ENCODE measurements at places on chromosomes 12 and 14.

DNA sequence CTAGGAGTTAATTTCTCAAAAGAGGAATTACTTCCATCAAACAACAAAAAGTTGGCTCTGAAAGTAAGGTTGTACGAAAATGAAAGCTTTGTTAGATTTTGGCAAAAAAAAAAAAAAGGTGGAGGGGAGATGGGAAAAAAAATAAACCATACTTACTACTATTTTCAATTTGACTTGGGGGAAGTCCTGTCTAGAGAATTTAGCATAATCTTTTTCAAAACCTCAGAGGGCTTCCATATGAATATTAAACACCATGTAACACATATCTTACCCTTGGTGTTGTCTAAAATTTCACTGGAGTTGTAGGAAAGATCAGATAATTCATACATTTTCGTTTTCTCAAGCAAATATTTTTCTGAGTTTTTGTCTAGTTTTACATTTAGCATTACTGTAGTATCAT, 17.5 kb downstream of the GRIP1 start:
- DNase-seq, result no peak

DNA sequence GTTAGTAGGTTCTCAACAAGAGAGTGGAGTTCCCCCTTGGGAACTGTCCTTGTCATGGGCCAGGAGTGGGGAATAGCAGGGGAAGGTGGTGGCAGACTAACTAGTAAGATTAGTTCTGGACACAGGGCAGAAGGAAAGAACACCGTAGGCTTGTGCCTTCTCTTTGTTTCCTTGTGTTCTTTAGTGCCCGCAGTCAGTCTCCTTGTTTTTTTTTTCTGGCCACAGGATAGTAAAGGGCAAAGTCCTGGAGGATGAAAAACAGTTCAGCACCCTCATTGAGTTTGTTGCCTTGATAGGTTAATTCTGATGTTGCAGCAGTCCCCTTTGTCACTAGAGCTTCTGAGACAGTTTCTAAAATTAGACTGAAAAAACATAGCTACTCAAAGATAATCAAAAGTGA, 8.4 kb downstream of the PEX5 start:
- no peak for DNase-seq

GRCh38 chr14:90354551-90355298, 23.0 kb upstream of the NRDE2 start:
- no peak for DNase-seq

GRCh38 chr14:94888121-94888520, 118.2 kb upstream of the GSC start:
- DNase-seq, result no peak

- no peak for DNase-seq
Observed at GRCh38 chr12:98227162-98227561, 288.2 kb upstream of the TMPO start.

DNA sequence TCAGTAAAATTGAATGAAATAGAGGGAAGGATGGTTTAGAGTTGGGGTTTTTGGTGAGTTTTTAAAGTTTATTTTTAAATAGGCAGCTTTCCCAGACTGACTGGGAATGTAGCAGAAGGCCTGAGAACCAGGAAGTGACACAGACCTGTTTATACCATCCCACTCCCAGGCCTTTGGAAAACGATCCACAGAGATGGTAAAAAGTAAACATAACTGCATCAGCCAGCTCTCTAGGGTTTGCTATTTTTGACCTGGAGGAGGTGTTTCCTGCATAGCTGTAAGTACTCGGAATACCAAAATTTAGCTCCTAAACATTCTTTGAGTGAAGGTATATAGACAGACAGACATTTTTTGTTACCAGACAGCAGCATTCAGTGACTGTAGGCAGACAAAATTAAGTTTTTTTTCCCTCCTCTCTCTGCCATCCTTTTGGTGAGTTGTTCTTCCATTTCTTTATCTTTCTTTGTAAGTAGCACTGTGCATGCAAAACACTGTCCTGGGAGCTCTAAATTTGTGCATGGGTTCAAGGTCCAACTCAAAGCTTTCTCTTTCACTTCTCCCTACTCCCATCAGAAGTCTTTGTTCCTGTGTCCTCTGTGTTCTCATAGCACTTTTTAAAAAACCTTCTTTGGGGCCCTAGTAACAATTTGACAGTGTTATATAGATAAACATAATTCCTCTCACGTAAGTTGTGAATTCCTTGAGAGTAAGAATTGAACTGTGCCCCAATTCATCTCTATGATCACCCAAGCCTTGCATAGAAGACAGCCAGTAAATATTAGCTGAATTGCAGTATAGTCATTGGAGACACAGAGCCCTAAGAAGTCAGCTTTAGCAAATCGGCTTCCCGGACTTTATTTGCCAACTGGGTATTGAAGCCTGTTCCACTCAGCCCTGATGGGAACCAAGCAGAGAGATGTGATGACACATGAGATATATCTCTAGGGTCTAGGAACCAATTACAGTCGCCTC, 37.4 kb downstream of the SUSD6 start:
- DNase-seq, result no peak

GRCh38 chr14:68890173-68890931, 88.8 kb downstream of the ACTN1 start:
- no peak for DNase-seq

GRCh38 chr12:123263196-123263817, 8.3 kb downstream of the CDK2AP1 start:
- DNase-seq, result no peak

DNA sequence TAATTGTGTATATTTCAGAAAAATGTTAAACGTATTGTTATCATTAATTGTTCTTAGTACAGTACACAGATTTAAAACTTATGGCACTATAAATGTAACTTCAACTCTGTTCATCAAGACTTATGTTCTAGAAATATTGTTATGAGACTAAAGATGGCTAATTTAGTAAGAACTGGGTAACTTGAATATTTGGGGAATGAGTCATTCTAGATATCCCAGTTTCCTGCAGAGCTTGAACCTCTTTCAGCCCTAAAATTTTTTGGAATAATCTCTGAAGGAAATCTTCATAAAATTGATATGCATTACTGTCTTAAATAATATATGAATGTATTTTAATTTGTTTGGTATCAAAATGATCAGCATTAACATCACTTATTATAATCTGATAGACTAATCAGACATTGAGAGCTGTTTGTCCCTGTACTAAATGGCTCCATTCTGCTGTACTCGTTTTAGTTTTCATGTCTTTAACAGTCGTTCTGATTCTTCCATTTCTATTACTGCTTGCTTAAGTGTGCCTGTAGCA, 87.1 kb downstream of the VEZT start:
- DNase-seq, result no peak

- DNase-seq, result no peak
Observed at GRCh38 chr14:81305743-81306142, 85.0 kb upstream of the GTF2A1 start.

DNA sequence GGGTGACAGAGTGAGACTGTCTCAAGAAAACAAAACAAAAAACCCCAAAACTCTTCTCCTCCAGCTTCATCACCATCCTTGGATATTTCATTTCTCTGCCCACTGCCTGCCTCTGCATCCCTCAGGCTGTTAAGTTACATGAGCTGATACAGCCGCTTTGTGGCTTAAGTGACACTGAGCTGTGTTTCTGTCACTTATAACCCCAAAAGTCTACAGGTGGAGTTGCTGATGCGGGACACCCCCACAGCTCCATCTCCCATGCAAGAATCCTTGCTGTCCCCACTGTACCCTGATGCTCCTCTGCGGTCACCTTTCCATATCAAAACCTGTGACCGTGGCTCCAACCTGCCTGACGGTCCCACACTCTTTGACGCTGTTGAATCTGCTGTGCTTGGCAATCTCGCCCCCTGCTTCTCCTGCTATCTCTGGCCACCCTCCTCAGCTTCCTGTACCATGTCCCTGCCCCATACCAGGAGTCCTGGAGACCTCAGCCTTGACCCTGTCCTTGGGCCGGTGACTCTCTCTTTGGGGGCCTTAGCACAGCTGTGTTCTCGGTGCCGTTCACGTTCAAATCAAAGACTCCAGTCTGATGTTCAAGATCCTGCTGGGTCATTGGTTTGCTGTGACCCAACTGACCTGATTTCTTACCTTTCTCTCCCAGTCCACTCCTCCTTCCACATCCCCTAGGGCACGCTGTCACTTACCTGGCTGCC, 20.3 kb downstream of the HVCN1 start:
- DNase-seq, result no peak

DNA sequence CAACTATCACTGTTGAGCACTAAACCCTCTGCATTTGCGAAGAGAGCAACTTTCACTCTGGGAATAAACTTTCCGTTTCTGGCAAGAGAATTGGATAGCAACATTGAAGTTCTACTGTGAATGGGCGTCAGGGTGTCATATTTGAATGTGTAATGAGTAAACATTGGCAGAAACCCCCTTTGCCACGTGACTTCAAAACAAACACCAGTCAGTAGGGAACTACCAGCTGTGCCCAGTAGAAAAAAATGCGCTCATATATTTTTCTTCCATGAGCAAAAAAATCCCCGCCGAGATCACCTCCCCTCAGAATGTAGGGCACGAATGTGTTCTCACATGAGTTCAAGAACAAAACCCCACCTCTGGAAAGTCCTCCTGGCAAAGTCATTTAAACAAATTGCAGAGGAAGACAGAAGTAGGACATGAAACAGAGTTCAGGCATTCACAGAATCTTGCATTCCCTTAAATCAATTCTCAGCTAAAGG, 80.6 kb downstream of the BTG1 start:
- no peak for DNase-seq

DNA sequence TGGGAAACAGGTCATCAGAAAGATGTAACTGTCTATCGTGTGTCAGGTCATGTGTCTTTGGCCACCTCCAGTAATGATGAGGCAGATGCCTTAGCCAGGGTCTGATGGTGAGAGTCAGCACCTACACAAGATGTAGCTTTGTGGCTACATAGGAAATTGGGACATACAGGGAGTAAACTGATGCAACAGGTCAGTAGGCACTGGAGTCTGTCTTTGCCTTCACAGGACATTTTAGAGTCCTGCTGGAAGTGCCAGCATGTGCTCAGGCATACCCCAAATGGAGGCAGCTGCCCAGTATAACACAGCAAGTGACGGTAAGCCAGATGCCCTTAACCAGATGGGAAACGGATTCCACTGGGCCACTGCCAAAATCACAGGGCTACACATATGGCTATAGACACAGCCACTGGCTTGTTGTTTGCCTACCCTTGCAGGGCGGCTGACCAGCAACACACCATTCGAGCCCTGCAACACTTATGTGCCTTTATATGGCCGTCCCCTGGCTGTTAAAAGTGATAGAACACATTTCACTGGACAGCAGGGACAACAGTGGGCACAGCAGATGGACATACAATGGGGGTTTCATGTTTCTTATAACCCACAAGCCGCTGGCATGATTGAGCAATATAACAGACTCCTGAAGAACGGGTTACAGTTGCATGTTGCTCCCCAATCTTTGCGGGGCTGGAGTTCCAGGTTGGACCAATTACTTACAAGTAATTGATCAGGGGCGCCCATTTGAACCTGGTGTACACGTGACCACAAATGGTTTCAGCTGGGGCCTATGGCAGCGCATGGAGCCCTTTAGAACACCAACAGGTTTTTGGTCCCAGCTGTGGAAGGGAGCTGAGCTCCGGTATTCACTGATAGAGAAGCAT, 12.9 kb upstream of the RNASE12 start:
- no peak for DNase-seq

GRCh38 chr12:130577351-130577750, 138.7 kb downstream of the RIMBP2 start:
- DNase-seq, result no peak

DNA sequence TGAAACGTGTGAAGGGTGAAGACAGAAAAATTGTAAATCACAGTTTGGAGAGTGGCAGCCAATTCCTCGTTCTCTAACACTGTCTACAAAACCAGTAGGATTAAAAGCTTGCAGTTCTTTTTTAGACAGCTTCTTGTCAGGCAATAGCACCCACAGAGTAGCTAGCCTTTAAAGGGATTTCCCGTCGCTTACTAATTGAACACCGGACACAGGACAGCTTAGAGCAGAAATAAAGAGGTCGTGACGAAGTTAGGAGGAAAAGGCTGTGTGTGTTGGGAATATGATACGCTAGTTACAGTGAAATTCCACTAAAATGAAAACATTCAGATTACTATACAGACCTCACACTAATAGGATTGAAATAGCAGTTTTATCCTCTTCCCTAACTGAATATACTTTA, 149.1 kb upstream of the FLRT2 start:
- DNase-seq, result no peak
